ENCODE measurements at places on chromosomes 13 and 19.

DNA sequence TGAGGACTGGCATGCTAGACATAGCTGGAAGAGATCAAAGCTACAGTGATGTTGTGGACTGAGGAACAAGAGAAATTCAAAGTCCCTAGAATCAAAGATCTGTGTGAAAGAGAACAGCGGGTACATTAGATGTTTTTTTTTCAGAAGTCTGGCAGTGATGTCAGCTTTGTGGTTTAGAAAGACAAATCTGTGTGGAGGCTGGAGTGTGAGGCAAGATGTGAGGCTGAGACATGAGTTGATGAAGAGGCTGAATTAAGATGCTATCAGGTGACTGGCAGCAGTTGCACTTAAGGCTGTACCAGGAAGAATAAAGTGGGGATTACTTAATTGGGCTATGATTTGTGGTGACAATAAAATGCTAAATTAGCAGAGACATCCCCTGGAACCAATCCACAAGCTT lies 46.5 kb downstream of the DNAJC3 start:
- no peak for DNase-seq

- no peak for DNase-seq
These were observed 3.0 kb upstream of the RNF113B start for GRCh38 chr13:98180092-98180491.

DNA sequence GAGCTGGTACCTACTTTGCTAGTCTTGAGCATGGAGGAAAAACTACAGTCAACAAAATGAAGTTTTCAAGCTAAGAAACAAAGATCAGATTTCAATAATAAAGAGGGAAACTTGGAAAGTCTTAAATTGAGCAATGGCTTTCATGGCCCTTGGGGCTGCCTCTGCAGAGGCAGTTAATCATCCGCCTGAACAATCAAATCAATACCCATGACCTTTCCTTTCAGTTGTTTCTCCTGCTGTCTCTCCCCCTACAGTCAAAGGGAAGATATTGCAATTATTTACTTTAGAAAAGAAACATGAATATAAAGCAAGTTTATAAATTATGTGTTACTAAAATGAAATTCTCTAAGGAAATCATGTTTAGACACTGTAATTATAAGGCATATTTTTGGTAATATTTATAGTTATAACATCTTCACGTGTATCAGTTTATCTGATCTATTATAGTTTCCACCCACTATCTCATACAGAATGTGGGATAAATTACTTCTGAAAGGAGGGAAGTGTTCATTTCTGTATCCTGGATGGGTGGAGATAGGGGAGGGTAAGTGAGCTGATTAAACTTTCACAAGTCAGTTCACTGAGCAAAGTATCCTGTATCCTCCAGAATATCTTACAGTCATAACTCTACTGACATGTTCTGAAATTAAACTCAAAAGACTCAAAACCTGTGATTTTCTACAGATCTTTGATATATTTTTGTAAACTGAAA lies 72.4 kb upstream of the TSC22D1 start:
- DNase-seq: no peak

- DNase-seq: no peak
These were observed 30.3 kb upstream of the PDCD5 start for GRCh38 chr19:32550666-32551065.

- DNase-seq: no peak
These were observed 20.1 kb upstream of the ZNRF4 start for GRCh38 chr19:5434970-5435641.

DNA sequence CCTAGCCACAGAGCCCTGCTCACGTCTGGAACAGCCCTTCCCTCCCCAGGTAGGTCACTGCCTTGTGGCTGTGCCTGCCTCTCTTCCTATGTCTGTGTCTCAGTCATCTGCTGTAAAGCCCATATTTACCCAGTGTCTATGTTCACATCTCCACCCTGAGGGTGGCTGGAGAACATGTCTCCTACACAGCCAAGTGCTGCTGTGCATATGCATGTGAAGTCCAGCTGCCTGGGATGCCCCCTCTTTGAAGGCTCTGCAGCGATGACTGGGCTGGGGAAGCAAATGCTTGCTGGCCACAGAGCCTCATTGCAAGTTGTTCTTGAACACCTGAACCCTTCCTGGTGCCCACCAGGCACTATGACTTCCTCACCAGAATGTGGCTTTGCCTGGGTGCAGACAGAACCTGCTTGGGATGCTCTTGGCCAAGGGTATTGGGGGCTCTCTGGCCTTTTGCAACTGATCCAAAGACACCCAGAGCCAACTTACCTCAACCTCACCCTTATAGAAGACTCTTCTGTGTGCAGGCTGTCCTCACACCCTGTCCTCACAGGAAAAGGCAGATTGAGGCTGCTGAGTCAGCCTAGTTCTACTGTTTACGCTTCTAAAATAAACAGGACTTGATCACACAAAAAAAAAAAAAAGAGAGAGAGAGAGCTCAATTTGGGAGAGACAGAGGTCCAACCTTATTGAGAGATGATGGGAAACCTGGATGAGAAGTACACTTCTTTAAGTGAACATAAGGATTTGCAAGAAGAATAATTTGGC lies 26.5 kb downstream of the MRPL57 start:
- DNase-seq: no peak

GRCh38 chr13:25689539-25689938 lies 317.8 kb downstream of the ATP8A2 start:
- no peak for DNase-seq

All from esophagus squamous epithelium (tissue), 5 donors.